ENCODE measurements at places on chromosomes 7 and 10.

GRCh38 chr7:143322760-143323633 is 7.1 kb downstream of the CLCN1 start:
- no peak for DNase-seq

- DNase-seq: no peak
Observed at GRCh38 chr7:73449422-73449821, 15.8 kb downstream of the FZD9 start.

DNA sequence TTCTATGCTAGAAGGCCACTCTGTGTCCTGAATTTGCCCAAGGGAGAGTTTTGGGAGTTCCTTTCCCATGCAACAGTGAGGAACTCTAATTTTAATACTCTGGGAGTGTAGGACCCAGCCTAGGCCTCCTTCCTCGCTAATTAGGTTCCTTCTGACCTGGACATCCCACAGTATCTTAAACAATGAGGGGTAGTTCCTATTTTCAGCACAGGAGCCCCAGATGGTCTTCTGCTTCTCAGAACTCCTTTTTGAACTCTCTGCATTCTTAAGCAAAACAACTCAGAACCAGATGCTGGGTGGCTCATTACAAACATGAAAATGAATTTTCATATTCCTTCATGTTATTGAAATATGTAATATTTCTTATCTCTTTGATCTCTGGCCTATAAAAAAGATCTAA is 116.9 kb downstream of the LRMDA start:
- DNase-seq: no peak

DNA sequence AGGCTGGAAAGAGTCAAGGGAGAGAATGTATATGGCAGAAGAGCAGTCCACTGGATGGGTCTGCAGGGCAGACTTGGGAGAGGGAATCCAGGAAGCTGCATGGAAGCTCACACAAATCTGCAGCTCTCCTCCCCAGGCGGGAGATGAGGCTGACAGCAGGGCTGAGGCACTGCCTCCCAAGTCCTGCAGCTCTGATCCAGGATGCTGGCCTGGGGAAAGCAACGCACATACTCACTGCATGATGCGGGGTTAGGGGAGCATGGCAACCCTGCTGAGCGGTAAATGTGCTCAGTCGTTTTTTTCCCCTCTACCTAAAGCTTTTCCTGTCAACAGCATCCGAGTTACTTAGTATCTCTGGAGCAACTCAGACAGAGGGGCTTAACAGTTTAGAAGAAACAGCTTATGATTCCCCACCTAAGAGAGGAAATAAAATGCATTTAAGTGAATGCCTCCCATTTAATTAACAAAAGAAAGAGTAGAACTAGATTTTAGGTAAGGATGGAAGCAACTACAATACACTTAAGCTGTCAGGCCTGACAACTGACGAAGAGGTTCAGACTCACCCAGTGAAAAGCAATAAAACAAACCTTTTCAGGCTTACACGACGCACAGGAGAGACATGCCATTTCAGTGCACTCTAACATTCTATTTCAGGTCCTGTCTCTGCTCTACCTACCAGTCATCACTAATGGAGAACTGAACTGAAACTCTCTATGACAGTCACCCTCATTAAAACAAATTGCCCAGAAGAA is 37.0 kb downstream of the CHCHD3 start:
- DNase-seq: no peak

GRCh38 chr10:114772496-114773196 is 48.9 kb upstream of the FHIP2A start:
- no peak for DNase-seq

DNA sequence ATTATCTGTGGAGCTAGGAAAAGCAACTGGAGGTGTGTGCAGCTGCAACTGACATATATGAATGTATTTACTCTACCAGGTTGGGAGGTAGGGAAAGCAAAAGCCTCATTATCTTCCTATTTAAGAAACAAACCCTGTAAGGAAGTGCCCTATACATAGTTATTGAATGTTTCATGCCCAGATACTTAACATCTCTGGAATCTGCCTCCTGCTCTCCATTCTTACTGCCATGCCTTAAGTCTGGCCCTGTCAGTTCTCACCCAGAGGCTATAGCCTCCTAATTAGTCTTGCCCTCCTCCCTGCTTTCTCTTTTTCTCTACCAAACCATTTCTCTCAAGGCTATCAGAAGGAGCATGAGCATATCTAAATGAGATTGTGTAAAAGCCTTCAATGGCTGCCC is 542.6 kb upstream of the LRRN3 start:
- DNase-seq: no peak

DNA sequence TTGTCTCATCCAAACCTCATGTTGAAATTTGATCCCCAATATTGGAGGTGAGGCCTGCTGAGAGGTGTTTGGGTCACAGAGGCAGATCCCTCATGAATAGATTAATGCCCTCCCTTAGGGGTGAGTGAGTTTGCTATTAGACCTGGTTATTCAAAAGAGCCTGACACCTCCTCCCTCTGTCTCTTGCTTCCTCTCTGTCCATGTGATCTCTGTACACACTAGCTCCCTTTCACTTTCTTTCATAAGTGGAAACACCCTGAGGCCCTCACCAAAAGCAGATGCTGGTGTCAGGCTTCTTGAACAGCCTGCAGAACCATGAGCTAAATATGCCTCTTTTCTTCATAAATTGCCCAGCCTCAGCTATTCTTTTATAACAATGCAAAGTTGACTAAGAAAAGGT is 447.1 kb downstream of the MDFIC start:
- DNase-seq: no peak

DNA sequence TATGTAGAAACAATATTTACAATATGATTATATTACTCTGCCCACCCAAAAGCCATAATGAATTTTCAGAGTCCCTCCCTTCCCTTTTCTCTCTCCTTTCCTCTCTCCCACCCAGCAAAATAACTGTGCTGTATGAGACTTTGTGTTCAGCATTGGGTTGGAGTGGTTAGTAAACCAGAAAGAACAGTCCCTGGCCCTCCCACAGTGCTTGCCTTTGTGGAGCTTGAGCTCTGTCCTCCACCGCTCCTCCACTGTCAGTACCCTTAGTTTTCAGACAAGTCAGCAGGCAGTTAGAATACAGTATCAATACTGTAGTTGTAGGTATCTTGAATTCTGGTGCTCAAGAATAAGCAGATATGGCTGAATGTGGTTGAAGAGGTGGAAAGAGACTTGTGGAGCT is 92.7 kb downstream of the CDK14 start:
- DNase-seq: no peak

DNA sequence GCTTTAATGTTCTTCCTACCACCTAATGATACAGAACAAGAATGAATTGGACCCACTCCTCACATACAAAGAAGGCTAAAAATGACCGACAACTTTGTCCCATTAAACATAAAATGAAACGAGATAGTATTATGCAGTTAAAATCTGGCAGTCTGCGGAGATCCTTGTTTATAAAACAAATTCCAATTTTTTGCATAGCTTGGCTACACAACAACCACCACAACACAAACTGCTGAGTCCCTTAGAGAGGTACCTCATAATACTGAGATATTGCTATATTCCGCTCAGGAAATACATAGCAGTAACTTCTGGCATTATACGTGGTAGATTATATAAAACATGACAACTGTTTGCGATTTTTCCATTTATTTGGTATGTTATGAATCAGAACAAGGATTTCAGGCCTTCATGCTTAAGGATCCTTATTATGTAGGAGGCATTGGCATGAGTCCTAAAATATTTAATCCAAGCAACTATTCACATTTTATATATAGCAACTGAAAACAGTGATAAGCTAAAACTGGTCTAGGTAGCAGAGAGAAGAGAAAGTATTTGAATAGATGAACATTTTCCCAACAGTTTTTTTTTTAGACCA is 96.0 kb downstream of the ANK3 start:
- no peak for DNase-seq

- peak; percentile 39 for DNase-seq
Observed at GRCh38 chr7:94003446-94004023, 620 bp downstream of the BET1 start.

DNA sequence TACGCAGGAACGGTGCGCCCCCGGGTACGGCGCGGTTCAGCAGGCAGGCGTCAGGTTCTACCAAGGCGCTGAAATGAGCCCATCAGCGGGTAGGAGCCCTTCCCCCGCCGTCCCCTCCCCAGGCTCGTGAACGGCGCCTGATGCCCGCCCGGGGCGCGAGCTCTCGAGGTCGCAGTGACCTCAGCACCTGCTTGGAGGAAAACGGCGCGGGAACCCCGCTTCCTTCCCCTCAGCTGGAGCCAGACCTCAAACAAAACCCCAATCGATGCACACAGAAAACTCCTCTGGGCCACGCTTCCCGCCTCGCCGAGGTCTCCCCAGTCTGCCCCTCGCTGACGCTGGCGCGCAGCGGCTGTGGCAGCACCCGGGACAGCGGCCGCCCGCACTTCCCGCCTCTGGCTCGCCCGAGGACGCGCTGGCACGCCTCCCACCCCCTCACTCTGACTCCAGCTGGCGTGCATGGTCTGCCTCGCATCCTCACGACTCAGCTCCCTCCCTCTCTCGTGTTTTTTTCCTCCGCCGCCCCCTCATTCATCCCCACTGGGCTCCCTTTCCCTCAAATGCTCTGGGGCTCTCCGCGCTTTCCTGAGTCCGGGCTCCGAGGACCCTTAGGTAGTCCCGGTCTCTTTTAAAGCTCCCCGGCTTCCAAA is 514 bp upstream of the GAD2 start:
- DNase-seq: no peak

DNA sequence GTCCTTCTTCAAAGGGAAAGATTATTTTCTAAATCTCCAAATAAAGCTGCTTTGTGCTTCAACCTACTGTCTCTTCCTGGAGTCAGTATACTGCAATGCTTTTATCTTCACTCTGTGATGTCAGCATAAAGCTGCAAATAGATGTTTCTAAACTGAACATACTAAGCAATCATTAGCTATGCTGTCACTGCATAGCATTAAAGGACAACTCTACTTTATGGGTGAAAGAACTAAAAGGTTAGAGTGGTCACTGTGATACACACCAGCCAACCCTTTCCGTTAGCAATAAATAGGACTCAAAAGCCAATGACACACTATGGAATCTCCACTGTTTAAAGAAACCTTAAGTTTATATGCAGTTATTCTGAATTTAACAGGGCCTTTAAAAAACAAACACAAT is 1.8 kb downstream of the CCDC186 start:
- DNase-seq: no peak

DNA sequence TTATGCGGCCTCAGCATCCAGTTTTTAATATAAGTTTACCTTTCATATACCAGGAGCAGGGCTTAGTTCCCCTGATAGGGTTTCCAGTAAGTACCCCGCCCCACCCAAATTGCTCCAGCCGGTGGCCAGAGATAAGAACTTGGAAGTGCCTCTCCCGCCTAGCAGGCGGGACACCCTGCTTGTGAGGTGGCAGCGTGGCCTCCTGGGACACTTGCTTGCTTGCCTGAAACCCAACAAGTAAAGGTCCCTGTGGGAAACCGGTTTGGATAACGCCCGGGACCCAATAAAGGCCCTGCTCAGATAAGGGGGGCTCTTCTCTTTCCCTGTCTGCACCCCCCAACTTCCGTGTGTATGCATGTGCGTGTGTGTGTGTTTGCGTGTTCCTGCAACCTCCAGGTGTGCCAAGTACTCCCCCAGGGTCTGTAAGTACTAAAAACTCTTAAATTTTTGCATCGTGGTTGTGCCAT is 154.3 kb downstream of the ARHGAP21 start:
- no peak for DNase-seq

GRCh38 chr7:107907790-107908189 is 16.8 kb downstream of the DLD start:
- DNase-seq: no peak

DNA sequence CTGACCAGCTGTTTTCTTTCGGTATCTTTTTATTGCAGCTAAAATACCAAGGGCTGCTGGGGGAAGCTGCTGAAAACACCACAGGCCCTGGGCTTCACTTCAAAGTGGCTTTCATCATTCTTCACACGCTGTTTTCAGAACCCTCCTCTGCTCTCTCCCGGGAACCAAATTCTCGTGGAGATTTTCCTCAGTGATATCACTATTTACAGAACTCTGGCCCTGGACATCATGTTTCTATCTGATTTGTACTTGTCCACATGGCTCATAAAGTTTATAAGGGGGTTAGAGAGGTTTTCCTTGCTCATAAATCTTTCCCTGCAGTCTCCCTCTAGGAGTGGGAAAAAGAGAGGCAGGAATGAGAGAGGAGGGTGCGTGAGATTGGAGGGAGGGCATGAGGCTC is 177.4 kb upstream of the NPVF start:
- no peak for DNase-seq

DNA sequence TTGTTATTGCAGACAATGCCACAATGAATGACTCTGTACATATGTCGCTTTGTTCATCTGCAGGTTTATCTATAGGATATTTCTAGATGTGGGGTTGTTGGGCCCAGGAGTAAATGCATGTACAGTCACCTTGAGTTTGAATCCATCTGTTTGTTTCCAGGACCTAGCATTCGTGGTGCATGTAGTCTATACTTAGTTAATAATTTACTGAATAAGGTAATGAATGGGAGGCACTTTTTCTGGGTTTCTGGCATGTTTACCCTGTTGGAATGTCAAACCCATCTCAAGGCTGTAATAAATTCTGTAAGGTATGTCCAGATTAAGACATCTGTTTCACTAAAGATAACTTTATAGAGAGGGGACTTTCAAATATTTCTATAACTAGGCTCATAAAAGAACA is 23.5 kb downstream of the HECTD2 start:
- no peak for DNase-seq

DNA sequence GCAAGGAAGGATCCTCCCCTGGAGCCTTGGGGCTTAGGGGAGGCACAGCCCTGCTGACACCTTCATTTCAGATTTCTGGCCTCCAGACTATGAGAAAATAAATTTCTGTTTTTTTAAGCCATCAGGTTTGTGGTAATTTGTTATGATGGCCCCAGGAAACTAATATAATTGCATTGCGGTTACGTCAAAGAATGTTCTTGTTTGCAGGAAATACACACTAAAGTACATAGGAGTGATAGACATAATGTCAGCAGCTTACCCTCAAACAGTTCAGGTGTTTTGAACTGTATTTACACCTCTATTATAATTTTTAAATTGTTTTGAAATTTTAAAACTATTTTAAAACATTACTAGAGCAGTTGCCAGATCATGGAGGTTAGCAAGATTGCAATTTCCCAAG is 12.6 kb upstream of the FHIP2A start:
- no peak for DNase-seq

DNA sequence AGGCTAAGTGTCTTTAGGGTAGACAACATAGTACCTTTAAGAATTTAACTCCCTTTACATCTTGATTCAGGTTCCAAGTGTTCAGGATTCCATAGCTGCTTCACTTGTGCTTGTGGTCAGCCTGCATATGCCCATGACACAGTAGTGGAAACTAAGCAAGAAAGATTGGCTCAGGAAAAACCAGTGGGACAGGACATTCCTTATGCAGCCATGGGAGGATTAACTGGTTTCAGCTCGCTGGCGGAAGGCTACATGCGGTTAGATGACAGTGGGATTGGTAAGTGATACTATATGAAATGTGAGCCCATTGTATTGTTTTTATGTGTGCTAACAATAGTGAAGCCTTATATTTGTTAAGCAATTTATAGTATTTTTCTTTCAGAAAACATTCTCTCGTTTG is 11.3 kb downstream of the FAM221A start:
- DNase-seq: no peak
